ENCODE measurements at places on chromosomes 2 and 18. TPM values are rescaled to one million over a fixed set of nuclear protein-coding genes. Genes with fewer than 3 reads are reported as not detected.

- DNase-seq: no peak
These were observed 148.4 kb upstream of the CAVIN2 start for GRCh38 chr2:191995285-191995684.

DNA sequence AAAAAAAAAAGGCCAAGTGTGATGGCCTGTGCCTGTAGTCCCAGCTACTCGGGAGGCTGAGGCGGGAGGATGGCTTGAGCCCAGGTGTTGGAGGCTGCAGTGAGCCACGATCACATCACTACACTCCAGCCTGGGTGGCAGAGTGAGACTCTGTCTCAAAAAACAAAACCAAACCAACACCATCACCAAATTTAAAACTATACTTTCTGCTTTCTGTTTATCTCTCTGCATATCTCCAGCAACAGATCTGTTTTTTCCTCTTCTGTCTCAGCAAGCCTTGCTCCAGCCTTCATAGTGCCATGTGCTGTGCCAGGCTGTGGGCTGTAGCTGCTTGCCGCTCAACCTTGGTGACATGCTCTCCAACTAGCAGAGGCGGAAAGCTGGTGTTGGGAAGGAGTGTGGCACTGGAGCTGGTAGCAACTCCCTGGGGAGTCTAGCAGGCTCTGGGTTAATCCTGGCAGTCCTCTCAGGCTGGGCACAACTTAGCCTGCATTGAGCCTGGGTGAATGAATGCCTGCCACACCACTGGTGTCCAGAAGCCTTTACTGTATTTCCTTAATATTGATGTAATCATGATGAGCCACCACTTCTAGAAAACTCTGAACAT, 204.1 kb downstream of the LDLRAD4 start:
- no peak for DNase-seq

GRCh38 chr2:60821587-60822302, 59.6 kb upstream of the REL start:
- no peak for DNase-seq

ZNF892 gene
- 4.2 TPM for total RNA-seq

COL4A3 gene
- under 0.01 TPM for total RNA-seq
